AG10803 (cell line): ENCODE measurements at places on chromosomes 12 and 14.

DNA sequence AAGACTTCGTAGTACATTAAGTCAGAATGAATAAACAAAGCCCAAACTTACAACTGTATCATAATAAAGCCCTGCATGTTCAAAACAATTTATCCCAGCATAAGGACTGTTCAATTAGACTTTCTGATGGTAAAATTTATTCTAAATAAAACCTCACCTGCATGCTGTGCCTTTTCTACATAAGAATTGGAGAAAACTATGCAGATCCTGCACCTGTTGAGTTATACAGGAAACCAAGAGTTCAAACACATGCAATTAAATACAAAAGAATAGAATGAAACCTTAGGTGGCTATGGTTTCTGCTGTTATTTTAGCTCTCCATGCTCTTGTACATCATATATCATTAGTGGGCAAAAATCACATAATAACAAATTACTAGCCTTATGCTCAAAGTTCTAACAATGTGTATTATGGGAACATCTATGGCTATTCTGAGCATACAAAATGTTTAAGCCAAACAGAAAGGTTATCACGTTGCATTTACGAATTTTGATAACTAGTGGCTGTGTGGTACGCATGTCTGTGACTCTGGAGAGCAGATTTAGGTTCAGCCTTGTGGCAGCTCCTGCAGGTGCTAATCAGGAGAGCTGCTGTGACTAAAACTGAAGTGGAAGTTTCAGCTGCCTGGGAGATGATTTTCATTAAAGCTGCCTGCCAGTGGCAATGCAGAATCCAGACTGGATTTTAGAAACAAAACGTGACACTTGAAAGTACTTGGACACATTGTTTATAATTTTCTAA is 36.1 kb upstream of the LRFN5 start:
- DNase-seq: no peak

DNA sequence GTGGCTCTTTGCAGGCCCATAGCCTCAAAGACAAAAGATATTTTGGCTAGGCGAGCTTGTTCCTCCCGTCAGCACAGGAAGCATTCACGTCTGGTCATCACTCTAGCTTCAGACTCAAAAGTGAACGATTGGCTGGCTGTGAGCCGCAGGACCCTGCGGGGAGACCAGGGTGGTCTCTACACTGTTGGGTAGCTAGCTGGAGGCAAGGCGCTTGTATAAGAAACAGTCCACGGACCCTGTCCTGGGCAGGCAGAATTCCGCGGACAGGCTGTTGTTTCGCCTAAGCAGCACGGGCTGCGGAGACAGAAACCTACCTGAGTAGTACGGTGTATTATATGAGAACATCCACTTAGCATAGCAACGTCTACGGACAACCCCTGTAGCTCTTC is 29.6 kb downstream of the WBP11 start:
- DNase-seq: no peak

GRCh38 chr12:56332512-56333196 is 1.1 kb downstream of the PAN2 start:
- DNase-seq: no peak

DNA sequence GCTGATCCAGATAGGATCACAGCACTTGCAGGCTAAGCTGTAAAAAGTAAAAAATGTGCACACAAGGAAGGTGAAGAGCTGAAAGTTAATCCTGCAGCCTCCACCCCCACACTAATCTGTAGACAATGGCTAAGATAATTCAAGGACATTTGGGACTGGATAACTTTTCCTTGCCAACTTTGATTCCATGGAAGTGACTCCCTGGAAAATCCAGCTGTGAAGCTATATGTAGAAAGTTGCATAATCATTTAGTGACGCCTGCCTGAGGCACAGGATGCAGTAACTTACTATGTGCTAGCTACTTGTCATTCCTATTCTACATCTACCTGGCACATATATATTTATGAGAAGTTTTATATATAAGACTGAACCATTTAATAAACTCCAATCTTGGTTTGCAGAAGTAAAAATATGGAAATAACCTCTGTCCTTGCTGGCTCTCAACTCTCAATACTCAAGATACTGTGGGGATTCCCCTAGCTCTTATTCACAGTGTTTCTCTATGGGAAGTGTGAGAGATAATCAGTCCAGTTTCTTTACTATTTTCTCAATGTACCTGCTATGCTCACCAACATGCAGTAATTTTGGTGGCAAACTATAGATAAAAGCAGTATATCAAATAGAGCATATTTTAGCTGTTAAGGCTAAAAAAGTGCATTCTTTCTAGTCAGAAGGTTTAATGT is 14.8 kb downstream of the LDHB start:
- DNase-seq: no peak

- no peak for DNase-seq
Observed at GRCh38 chr12:820336-820735, 68.0 kb downstream of the WNK1 start.
